ENCODE measurements at places on chromosomes 3 and 15.

DNA sequence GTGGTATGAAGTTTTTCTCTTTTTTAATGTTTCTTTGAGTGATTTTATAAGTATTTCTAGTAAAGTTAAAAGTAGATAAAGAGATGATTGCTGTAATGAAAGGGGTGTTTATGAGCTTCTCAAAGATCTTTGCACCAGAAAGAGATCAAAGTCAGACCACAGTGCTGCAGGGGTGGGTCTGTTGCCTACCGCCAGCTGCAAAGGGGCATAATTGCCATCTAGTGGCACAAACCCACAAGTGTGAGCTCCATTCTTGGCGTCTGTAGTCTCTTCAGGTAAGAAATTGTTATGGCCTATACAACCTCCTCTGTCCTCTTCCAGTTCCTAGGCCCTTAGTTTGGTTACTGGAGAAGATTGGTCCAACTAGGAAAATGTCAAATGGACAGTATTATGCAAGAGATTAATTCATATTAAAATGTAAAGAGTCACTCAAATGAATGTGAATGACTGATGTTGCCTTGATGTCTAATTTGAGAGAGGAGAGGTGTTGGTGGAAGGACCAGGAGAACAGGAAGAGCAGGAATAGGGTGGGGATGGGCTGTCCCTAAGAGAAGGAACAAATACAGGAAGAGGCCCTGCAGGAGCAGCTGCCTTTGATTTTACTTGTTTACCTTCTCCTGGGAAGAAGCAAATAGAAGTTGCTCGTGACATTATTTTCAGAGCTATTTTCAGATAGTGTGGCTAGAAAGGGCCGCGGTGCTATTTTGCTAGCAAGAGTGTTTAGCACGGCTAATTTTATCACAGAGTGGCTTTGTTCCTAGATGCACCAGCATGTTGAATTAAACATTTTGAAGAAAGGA, 53.0 kb upstream of the GSK3B start:
- no peak for DNase-seq

DNA sequence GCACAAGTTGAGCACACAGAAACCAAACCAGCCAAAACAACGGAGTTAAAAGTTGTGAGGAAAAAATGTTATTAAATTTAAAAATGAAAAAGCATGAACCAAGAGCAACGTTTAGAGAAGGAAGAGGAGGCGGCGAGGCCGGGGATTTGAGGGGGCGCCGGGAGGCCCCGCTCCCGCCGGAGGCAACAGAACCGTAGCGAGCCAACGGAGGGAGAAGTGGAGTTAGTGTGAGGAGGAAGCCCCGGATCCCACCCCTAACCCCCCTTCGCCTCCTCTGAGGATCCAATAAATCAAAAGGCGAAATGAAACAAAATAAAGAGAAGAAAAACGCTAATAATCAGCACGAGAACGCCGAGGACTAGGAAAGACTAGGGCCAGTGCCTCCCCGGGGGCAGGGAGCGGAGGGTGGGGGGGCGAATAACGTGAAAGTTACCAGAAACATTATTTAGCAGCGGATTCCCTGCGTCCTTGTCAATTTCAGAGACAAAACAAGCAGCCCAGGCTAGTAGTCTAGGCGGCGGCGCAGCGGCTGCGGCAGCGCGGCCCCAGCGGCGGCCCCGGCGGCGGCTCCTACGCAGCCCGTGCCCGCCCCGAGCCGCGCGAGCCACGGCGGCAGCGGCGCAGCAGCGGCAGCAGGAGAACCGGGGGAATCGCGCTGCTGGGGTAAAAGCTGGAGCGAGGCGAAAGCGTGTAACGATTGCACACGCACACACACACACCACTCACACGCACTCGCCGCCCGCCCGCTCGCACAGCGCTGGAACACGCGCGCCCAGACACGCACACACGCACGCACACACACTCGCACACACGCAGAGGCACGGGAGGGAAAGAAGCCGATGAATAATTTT, 1.7 kb downstream of the MEIS2 start:
- no peak for DNase-seq

DNA sequence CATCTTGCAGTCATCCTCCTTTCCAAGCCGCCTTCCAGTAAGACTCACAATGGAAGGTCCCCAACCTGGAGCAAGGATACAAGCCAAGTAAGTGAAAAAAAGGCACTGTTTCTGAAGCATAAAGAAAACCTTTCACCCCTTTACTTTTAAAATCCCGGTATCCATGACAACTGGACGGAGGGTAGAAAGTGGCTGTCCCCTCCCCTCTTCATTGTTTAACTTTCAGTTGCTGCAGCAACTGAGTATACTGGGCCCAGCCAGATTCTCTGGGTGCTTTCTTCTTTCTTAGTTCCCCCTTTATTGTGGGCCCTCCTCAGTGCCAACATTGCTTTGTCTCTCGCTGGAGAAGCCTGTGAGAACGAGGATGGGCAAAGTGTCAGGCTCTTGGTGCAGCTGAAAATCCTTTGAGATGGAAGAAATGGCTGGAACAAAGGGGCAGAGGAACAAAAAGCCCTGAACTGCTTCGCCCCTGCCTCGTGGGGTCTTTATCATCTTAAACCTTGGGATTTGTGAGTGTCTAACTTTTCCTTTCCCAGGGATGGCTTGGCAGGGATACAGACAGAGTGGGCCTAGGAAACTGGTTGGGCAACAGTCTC, 224.0 kb upstream of the RGMA start:
- DNase-seq: no peak

- no peak for DNase-seq
Measured at GRCh38 chr3:177284383-177284881, 87.2 kb upstream of the TBL1XR1 start.

- no peak for DNase-seq
Measured at GRCh38 chr3:51700403-51700802, 6.5 kb upstream of the GRM2 start.

DNA sequence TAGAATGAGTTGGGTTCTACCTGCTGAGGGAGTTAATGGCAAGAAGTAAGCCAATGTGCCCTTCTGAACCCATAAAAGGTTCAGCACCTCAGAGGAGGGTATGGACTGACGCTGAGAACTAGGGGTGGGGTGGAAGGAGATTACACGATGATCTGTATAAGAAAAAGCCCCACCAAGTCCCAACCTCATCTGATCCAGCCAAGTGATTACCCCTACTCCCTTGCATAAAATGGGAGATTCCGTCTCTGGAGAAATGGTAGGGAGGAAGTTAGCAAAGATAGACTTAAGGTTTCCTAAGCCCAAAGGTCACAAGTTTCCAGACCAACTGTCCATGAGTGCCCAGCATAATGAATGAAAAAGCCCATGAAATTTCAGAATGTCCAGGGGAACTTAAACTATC, 7.1 kb upstream of the DVL3 start:
- DNase-seq: no peak

DNA sequence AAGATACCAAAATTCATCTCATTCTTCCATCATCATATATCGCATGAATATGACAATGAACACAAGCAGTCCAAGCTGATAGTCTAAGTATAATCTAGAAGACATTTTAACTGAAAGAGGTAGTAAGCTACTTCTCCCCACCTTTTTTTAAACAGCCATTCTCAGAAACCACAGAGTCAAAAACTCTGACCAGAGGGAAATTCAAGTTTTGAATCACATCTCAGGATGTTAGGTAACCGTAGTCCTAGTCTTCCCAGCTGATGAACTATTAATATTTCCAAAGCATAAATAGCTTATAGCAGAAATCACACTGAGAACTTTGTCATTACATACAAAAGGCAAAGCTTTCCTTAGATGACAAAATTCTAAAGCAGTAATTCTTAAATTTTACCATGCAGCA, 25.8 kb downstream of the NPTN start:
- no peak for DNase-seq

GRCh38 chr15:77507911-77508310, 87.2 kb downstream of the HMG20A start:
- no peak for DNase-seq

Data from GM12878 (cell line).